ENCODE measurements at places on chromosomes 7 and 10.

DNA sequence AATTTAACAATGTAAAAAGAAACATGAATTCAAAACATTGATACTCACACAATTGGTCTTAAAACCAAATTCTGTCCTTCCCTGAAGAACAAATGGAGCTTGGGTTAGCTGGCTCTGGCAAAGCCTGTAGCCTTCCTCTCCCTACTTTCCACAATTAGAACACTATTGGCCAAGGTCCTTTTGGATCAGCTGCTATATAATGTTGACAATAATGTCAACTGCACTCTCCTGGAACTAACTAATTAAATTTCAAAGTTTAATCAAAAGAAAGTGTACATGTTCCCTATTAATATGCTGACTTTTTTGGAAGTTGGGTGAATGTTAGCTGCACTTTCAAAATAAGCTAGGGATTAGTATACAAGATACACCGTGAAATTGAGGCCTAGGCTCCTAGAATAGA is 440.1 kb upstream of the NFE2L3 start:
- no peak for DNase-seq

- DNase-seq, result peak; percentile 63
Measured at GRCh38 chr7:124426621-124427020, 339.0 kb downstream of the GPR37 start.

DNA sequence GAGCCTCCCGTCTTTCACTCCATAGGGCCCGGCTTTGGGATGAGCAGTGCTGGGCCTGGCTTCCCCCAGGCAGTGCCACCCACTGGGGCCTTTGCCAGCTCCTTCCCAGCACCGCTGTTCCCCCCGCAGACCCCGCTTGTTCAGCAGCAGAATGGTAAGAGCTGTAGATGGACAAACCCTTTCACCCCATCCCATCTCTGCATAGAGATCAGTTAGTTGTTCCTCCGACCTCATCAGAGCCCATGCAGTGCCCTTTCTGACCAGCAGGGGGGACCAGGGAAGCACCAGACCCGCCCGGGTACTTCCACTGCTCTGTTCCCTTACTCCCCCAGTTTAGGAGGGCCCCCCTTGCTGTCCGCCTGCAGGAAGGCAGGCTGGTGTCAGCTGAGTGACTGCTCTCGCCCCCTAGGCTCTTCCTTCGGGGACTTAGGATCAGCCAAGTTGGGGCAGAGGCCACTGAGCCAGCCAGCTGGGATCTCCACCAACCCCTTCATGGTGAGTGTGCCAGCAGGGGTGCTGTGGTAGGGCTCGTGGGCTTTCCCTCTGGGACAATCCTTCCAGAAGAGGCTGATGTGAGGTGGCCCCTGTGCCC is 9.8 kb downstream of the SAP25 start:
- peak; percentile 32 for DNase-seq

DNA sequence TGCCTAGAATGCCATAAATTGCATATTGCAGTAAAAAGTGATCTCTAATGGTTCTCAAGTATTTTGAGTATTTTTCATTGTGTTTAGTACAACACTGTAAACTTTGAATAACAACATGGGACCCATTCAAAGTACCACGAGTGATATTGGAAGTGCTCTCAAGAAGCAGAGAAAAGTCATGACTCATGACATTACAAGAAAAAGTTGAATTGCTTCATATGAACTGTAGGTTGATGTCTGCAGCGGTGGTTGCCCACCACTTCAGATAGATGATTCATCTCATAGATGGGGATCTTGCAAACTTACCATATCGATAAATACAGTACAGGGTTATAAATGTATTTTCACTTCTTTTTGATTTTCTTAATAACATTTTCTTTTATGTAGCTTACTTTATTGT is 33.9 kb downstream of the ENTPD1 start:
- DNase-seq, result no peak

DNA sequence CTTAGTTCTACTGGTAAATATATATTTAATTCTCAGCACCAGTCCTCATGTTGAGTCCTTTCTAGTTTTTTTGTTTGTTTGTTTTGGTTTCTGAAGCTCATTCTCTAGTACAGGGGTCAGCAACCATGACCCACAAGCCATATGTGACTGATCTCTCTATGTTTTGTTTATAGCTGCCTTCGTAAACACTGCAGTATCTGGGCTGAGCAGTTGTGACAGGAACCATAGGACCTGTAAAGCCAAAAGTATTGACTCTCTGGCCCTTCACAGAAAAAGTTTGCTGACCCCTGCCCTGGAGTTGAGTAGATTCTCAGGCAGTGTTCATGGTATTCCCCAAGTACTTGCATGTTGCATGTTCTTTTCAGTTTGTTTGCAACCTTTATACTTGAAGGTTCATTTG is 20.8 kb downstream of the NET1 start:
- DNase-seq, result no peak

Measured in NCI-H526 treated with DMSO at 0.1 percent for 48 hours (cell line).